Naive thymus-derived CD4-positive, alpha-beta T cell (primary cell): ENCODE measurements at places on chromosomes 5 and 9.

GRCh38 chr5:178580271-178580955 is 9.8 kb downstream of the COL23A1 start:
- DNase-seq = no peak

GRCh38 chr9:14554886-14555285 is 138.3 kb downstream of the ZDHHC21 start:
- no peak for DNase-seq

GRCh38 chr5:177317959-177318377 is 6.3 kb upstream of the MXD3 start:
- DNase-seq = peak; percentile 48

DNA sequence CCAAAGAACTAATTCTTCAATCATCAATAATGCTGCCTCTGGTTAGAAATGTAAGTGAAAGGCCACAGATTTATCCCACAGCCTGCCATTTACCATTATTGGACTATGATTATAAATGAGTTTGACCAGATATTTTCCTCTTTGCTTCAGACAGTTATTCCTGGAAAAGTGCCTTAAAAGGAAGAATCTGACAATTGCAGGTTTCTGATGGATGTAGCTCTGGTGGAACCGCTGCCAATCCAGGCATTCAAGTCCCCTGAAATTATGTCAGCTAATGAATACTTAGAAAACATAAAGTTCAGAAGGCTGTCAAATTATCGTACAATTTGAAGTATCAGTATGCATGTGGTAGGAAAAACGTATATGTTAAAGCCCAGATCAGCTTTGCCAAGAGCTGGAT is 78.2 kb upstream of the NR4A3 start:
- no peak for DNase-seq

DNA sequence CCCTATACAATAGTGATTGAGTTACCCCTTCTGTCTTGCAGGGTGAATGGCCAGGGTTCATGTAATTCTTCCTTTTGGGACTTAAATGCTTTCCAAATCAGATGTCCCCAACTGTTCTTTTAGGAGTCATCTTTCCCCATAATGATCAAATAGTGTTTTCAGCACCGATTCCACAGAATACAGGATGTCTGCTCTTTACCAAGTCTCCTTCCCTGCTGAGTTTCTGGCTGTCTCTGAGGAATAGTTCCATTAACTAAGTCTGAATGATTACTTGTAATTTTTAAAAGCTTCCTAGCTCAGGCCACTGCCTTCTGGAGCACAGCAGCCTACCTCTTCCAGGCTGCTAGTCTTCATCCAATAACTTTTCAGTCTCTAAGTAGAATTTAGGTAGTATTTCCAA is 630.7 kb upstream of the ZNF608 start:
- DNase-seq = no peak
